Midbrain (tissue), 1 donor: ENCODE measurements at places on chromosomes 7 and 10.

- DNase-seq = no peak
These were observed 146.1 kb downstream of the SLC16A9 start for GRCh38 chr10:59563531-59563930.

DNA sequence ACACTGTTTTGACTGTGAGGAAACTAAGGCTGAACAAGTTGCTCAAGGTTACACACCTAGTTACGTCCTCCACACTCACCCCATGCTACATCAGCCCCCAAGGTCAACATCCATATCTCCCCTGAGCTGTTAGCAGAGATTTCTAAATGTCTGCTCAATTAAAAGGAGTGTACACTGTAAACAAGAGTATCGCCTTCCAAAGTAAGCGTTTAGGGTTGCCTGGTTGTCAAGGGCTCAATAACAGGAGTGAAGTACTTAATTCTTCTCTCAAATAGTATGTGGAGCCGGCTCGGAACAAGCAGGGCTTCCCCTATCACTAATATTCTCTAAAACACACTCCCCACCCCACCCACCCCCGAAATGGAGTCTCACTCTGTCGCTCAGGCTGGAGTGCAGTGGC, 412.8 kb upstream of the GALNT17 start:
- no peak for DNase-seq

GRCh38 chr10:79084972-79085597, 16.3 kb downstream of the ZMIZ1 start:
- no peak for DNase-seq

DNA sequence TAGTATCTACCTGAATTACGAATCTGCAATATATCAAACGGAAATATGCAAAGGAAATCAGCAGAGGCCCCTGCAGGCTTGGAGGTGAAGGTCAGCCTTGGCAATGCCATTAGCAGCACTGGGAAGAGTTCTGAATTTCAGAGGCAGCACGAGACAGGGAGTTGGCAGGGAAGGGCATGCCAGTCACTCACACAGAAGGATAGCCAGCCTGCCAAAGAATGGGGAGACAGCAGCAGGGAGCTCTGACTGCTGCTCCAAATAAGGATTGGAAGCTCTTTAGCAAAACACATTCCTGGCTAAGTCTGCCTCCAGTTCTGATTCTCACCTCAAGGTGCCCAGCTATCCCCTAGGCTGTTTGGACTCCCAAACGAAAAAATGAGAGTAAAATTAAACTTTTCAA, 188.0 kb downstream of the PDE1C start:
- peak; percentile 28 for DNase-seq

GRCh38 chr7:107267138-107267537, 98.3 kb downstream of the HBP1 start:
- no peak for DNase-seq
